CD4-positive, alpha-beta T cell treated with Interleukin-4 for 4 hours (primary cell): ENCODE measurements at places on chromosomes 12 and 14.

DNA sequence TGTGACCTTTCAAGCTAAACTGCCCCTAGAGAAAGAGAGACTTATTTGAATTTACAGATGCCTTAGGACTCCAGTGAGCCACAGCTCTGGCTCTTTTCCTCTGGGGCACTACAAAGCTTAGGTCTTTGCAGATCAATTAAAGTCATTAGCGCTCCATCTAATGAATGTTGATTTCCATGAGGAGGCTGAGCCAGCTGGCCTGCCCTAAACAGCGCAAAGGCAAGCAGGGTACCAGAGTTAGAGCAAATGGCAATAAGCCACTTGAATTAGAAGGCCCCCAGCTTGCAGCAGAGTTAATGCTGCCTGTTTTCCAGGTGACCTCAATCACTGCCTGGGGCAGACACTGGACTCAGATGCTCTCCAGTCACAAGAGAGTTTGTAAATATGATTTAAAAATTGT is 695.3 kb downstream of the DIO2 start:
- no peak for DNase-seq

DNA sequence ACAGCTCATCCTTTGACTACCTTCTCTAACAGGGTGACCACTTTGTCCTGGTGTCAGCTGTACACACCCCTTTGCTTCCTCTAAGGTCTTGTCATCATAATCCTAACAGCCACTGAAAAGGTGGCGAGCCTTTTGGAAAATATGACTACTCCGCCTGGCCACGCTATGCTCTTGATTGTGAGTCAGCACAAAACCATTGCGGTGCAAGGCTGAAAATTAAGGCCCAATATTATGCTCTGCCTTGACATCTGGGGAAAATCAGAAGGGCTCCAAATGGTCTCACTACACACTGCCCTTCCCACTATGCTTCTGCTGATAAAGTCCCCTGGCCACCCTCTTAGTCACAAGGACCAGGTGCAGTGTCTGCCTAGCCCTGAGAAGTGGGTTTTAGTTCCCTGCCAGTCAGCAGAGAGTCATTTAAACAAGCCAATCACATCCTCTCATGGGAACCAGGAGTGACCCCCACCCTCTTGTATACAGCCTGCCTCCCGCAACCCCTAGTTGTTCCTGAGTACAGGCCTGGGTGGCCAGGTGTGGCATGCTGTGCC is 34.3 kb downstream of the FGD6 start:
- no peak for DNase-seq

GRCh38 chr14:74983343-74983742 is 19.4 kb upstream of the EIF2B2 start:
- DNase-seq, result no peak

GRCh38 chr12:48281811-48282210 is 68.9 kb downstream of the ZNF641 start:
- DNase-seq, result no peak

GRCh38 chr12:123807670-123808069 is 45.6 kb downstream of the DNAH10 start:
- no peak for DNase-seq

- no peak for DNase-seq
Measured at GRCh38 chr12:55636116-55636655, 506 bp upstream of the OR10P1 start.

DNA sequence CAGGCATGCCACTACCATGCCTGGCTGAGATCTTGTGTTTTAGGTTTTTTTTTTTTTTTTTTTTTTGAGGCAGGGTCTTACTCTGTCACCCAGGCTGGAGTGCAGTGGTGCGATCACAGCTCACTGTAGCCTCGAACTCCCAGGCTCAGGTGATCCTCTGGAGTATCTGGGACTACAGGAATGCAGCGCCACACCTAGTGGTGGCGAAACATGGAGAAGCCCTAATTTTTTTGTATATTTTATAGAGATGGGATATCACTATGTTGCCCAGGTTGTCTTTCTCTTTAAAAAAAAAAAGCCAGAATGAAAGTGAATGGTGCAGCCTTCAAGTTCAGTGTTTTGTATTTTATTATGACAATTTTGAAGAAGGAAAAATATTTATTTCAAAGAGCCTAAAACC is 44.1 kb downstream of the FGD4 start:
- DNase-seq, result no peak

DNA sequence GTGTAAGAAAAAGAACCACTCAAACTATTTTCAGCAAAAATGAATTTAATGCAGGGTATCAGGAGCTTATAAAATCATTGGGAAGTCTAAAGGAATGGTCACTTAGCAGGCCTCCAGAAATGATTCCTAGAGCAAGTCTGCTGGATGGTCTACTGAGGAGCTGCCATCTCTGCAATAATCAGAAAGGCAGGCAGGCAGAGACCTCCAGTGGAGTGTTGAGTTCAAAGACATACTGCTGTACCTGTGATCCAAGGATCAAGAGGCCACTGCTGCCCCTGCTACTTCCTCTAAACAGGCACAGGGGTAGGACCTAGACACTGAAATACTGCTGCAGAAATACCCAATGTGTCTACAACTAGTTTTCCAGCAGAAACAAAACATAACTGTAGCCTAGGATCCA is 14.5 kb upstream of the KICS2 start:
- DNase-seq, result no peak

DNA sequence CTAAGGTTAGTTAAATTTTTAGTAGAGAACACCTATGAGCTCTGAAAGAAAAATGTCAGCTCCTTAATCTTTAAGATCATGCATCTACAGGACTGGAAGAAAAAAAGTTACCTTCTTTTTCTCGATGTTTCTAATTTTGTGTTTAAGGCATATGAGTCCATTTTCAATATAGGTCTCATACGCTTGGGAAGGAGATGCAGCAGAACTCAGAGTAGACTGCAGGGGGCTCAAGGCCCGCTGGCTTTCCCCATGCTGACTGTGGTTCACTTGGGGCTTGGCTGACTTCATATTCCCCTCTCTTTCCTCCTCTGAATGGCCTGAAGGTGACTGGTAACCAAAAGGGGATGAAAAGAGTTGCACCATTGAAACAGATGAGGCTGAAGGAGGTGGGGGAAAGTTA is 1.5 kb downstream of the CAPRIN2 start:
- DNase-seq, result no peak

DNA sequence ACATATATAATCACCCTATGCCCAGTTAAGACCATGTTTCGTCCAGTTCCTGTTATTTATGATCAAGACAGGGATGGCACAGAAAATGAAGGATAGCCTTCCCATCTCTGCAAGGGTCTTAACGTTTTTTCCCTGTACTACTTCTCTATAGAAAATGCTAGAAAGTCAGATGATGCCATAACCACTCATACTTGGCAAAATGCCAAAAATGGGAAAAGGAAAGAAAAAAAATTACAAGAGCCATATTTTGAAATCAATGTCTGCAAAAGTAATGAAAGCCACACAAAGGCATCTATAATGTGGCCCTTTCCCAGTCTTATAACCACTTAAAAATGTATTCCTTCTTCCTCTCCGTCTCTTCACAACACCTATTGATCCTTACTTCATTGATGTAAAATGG is 1.8 kb upstream of the MYL6B start:
- no peak for DNase-seq

GRCh38 chr12:58639318-58639934 is 280.9 kb downstream of the LRIG3 start:
- DNase-seq, result no peak

GRCh38 chr14:64234877-64235651 is 59.1 kb downstream of the ESR2 start:
- no peak for DNase-seq

DNA sequence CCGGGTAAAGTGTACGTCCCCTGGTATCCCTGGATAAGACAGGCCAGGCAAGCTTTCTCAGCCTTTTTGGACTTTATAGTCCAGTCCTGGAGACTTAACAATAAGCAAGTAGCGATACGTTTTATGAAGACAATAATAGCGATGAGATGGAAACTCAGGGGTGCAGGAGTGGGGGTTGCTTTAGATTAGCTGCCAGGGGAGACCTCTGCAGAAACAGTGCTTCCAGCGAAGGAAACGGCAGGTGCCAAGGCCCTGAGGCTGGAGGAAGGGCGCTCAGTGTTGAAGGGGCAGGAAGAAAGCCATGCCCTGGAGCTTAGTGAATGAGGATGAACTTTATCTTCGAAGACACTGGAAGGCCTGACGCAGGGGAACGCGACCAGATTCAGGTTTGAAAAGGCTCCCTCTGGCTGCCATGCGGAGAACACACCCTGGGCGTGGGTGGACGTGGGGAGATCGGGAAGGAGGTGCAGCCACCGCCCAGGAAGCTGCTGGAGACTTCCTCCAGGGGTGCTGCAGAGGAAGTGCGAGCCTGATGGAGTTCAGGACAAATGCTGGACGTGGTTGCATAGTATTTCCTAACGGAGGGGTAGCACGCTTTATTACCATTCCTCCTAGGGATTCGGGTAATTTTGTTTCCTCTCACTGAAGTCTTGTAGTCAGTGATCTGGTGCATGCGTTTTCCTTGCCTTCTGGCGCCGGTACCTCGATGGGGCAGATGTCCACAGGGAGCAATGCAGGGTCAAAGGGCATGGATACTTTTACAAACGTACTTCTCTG is 26.1 kb upstream of the UBC start:
- peak; percentile 79 for DNase-seq

DNA sequence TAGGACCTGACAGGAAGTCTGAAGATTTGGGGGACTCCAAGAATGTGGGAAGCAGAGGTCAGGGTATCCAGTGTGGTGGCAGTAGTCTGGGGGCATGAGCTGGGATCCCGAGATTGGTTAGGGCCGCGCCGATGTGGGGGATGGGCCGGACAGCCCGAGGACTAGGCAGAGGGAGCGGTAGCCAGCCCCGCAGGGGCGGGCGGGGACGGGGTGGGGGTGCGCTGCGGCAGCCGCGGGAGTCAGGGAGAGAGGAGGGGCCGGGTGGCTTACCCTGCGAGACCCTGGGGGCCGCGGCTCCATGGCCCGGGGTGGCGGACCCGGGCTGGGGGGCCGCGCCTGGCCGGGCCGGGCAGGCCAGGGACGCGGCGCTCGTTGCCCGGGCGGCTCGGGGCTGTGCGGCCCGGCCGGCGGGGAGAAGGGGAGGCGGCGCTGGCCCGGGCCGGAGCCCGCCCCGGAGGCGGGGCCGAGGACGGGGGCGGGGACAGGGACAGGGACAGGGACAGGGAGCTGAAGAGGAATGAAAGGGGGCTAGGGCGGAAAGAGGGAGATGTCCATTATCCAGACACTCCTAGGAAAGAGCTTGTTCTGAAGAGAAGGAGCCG is 5.6 kb downstream of the ZNF385A start:
- no peak for DNase-seq

GRCh38 chr12:69497308-69498026 is 27.3 kb downstream of the FRS2 start:
- DNase-seq, result no peak

DNA sequence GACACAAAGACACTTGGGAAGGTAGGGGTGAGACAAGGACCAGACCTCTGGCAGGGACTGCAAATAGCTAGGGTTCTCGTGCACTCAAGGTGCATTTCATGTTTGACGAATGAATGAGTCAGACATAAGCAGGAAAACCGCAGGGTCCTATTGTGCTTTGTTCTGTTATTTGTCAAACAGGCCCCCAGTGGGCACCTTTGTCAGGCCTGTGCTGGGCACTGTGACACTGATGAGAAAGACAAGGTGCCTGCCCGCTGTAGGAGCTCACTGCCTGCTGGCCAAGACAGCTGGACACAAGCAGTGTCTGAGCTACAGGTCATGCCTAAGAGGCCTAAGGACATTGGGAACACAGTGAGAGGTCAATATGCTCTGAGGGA is 2.3 kb downstream of the OTUB2 start:
- DNase-seq, result peak; percentile 46

DNA sequence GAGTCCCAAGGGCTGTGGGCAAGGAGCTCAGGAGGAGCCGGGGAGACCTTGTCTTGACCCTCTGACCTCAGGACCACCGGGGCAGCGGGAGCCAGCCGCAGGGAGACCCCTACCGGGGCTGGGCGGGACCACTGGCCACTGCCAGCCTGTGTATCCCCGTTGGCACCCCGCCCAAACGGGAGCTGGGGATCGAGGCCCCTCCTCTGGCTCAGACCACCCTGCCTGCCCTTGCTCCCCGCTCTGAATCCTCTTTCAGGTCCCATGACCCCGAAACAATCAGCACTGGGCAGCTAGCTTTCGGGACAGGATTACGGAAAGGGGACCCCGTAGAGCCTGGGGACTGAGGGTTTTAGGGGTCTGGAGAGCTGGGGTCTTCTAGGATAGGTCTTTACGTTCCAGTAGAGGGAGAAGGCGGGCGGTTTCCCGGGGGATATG is 1.3 kb downstream of the GLI1 start:
- no peak for DNase-seq

- DNase-seq, result no peak
Measured at GRCh38 chr14:101972126-101972866, 7.9 kb downstream of the DYNC1H1 start.

DNA sequence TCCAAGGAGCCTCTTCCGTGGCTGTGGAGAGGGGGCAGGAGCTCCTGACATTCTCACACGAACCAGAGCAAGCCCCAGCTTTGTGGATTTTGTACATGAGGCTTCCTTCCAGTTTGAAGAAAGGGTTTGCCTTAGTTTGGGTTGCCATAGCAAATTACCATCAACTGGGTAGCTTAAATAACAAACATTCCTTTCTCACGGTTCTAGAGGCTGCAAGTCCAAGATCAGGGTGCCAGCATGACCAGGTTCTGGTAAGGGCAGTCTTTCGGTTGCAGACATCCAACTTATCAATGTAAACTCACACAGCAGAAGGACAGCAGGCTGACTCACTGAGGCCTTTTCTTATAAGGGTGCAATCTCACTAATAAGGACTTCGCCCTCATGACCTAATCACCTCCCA is 25.9 kb upstream of the STAB2 start:
- DNase-seq, result no peak

DNA sequence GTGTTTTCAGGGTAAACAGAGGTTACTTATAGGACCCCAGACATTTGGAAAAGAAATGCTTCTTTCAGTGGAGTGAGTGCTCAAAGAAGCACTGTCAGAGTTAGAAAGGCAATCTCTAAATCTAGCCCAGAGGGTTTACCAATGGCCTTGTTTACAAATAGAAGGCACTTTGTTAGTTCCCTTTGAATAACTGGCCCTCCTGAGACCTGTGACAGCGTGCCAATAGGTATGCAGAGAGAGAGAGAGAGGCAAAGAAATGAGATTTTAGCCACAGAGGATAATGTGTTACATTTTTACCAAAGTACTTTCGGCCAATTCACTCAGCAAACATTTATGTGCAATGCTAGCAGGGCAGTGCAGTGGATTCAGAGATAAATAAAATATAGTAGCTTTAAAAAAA is 41.9 kb downstream of the TPH2 start:
- no peak for DNase-seq

- DNase-seq, result no peak
Measured at GRCh38 chr12:14741153-14741552, 44.8 kb upstream of the GUCY2C start.
